ENCODE measurements at places on chromosomes 6 and 20.

DNA sequence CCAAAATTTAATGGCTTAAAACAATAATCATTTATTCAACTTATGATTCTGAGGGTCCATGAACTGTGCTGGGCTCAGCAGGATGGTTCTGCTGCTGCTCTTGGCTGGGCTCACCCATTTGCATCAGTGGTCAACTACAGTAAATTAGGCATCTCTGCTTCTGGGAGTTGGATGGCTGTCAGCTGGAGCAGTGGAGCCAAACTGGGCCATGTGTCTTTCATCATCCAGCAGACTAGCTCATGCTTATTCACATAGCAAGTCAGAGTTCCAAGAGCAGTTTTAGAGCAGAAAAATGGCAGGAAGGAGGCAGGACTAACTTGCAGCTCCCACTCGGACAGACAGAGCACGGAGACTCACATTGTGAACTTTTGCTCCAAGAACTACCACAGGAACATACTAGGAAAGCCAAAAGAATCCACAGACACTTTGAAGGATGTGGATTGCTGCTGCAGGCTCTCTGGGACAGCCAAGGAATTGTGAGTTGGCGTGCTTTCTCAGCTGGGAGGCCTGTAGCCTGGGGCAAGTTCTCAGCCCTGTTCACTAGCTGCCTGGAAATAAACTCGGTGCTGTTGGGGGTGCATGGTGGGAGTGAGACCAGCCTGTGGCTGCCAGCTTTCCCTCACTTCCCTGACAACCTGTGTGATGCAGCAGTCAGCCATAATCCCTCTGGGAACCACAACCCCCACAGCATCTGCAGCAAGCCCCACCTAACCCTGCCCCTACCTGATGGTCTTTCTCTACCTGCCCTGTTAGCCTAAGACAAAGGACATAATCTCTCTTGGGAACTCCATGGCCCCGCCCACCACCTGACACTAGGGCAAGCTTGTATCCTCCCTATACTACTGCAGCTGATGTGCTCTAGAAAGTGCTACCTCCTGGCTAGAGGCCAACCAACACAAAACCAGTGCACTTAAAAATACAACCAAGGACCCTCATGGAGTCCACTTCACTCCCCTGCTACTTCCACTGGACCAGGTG, 129.0 kb downstream of the JPH2 start:
- ATAC-seq, result no peak

DNA sequence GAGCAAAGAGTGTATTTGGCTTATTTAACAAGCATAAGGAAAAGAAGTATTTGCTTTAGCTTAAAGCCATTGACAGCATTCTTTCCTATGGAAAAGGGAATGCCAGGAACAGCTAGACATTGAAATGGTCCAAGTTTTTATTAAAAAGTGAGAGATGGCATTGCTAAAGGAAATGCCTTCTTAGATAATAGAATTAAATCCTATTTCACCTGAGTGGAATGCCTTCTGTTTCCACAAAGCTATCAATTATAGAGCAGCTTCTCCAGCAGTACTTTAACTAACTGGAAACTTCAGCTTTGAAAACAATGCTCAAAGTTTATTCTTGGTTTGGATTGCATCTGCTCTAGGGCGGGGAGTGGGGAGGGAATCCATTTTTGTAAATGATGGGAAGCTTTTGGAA, 85.1 kb upstream of the CNKSR3 start:
- no peak for ATAC-seq

GRCh38 chr20:47699818-47700217, 85.5 kb downstream of the SULF2 start:
- no peak for ATAC-seq

DNA sequence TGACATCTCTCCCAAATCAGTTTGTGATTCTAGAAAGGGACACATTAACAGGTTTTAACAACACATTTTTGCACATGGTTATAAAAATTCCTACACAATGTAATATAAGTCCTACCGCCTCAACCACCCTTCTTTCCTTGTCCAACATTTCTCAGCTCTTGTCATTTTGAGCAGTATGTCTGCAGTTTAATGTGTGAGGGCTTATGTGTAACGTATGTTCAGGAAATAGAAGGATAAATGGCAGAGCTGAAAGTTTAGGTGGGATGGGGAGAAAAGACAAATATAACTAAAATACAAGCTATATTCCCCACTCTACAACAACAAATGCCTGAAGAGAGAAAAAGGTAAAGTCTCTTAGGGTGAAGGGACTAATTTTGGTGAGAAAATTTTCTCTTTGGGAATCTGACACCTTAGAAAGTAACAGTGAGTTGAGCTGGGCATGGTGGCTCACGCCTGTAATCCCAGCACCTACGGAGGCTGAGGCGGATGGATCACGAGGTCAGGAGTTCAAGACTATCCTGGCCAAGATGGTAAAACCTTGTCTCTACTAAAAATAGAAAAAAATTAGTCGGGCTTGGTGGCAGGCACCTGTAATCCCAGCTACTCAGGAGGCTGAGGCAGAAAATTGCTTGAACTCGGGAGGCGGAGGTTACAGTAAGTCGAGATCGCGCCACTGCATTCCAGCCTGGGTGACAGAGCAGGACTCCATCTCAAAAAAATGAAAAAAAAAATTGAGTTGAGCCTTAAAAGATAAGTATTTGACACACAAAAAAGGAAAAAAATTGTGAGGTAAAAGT, 5.1 kb downstream of the PNRC1 start:
- ATAC-seq, result no peak

DNA sequence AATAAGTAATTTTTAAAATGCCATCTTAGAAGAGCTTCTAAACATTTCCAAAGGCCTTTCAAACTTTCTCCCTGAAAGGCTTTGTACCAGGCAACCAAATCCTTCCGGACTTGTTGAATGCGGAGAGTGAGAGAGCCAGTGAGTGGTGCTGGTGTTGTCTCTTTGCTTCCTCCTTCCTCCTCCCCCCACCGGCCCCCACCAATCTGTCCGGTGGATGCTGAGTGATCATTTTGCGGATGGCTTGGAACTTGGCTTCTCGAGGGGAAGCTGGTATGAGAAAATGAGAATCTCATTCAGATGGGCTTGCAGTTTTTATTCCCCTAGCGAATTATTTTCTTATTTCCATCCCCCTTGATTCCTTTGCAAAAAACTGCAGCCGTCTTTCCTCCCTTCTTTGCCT, 97.3 kb downstream of the ANKRD60 start:
- no peak for ATAC-seq

GRCh38 chr6:109720311-109720710, 29.2 kb downstream of the FIG4 start:
- ATAC-seq, result no peak

DNA sequence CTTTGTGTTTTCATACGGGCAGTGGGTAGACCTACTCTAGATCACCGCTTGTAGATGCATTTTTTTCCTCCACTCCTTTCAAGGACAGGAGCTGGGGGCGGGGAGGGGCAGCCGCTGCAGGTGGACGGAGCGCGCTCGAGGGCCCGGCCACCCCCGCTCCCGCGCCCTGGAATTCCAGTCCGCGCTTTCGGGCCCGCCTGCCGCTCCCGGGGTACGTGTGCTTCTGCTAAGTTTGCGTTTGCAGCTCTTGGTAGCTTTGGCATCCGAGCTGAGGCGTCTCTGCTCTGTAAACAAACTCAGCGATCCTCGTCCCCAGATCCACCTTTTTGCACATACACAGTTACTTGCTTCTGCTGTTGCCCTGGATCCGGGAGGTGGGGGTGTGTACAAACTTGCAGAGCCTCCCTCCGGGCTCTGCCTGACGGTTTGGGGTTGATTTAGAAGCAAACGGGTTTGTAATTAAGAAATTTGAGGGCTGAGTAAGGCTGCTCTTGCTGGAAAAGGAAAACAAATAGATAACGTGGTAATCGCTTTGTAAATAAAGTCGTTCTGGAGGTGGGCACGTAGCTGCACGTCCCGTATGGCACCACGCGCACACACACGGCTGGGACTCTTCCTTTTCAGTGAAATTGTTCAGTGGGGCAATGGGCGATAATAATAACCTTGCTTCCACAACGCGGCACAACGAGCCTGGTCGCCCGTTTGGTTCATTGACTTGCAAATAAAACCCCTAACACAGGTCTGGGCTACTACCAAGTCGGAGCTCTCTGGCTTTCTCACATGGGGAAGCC, 973 bp upstream of the CITED2 start:
- ATAC-seq, result peak; percentile 53

- ATAC-seq, result no peak
These were observed 5.5 kb upstream of the CD40 start for GRCh38 chr20:46112430-46113112.

DNA sequence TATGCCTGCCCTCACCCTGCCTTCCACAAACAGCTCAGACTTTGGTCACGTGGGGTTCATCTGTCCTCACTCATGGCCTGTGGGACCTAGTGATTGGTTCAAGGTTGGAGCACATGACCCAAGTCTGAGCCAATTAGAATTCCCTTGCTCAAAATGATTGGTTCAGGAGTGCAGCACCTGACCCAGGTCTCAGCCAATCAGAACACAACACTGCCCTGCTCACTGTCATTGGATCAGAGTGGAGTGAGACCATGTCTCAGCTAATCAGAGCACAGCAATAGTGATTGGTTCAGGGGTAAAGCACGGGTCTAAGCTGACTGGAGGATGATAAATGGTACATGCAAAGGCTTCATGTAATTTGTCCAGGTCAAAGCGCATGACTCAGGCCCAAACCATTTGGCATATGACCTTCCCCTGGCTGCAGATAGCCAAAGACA, 102.2 kb downstream of the PREX1 start:
- ATAC-seq, result peak; percentile 72

GRCh38 chr6:110612298-110612697, 135.9 kb upstream of the SLC22A16 start:
- ATAC-seq, result no peak

DNA sequence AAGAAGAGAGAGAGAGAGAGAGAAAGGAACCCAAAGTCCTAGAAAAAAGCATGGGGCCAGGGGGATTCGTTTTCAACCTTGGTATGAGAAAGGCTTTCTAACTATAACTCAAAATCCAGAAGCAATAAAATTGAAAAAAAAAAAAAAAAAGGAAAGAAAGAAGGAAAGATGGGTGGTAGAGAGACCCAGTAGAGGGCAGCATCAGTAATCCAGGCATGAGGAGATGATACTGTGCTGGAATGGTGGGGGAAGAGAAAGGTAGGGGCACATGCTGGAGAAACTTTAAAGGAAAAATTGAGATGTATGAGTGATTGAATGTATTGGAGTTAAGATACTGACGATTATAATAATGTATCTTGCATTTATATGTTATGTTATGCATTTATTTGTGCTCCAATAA, 1040.7 kb upstream of the FLRT3 start:
- ATAC-seq, result no peak

DNA sequence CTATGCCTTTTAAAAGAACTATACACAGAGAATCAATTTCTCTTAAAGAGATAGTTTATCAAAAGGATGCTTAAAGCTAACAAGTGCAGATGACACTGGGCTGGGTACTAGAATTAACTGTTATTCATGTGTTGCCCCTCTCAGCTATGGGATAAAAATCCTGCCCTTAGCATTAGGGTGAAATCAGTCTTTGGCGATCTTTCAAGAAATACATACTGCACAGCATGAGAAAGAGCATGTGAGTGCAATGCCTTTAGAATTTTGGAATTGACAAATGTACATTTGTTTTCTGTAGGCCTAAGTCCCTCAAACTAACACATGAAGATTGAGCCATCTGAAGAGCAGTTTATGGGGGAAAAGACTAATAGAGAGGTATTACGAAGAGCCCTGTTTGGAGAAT, 115.4 kb downstream of the ZFP64 start:
- ATAC-seq, result no peak

- no peak for ATAC-seq
These were observed 510.8 kb downstream of the PTPRT start for GRCh38 chr20:42678895-42679294.

- no peak for ATAC-seq
These were observed 11.4 kb downstream of the EZR start for GRCh38 chr6:158807515-158808441.

- no peak for ATAC-seq
These were observed 164.9 kb downstream of the CDH26 start for GRCh38 chr20:60123096-60123495.

DNA sequence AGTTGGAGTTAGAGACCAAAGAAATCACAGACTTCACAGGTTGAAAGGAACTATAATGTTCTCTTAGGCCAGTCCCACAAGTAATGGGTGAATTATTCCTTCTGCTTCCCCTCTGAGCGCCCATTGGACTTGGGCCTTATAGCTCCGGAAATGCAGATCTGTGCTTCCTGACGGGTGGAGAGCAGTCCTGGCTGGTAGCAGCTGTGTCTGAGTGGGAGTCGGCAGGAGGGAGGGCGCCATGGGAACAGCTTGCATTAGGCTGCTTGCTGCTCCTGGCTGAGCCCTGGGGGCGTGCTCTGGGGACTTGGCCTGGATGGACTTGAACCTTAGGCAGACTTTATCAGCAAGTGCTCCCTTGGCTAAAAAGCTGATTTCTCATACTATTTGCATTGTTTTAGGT, 18.4 kb upstream of the NUP153 start:
- ATAC-seq, result no peak

- no peak for ATAC-seq
These were observed 82.7 kb downstream of the LYRM2 start for GRCh38 chr6:89555806-89556205.

DNA sequence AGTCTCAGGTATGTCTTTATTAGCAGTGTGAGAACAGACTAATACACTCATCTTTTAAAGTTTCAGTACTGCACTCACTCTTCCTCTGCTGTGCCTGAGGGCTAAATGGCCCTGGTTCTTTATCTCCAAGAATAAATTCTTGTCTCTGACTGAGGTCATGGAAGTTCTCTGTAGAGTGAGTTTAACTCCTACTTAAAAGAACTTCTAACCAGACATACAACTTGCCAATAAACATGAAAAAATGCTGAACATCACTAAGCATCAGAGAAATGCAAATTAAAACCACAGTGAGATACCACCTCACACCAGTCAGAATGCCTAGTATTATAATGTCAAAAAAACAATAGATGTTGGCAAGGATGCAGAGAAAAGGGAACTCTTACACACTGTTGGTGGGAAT, 73.6 kb downstream of the ADAT2 start:
- no peak for ATAC-seq

GRCh38 chr6:166511316-166511715, 75.2 kb downstream of the RAMACL start:
- no peak for ATAC-seq

- ATAC-seq, result no peak
These were observed 41.1 kb upstream of the SPACA1 start for GRCh38 chr6:88006557-88006956.

DNA sequence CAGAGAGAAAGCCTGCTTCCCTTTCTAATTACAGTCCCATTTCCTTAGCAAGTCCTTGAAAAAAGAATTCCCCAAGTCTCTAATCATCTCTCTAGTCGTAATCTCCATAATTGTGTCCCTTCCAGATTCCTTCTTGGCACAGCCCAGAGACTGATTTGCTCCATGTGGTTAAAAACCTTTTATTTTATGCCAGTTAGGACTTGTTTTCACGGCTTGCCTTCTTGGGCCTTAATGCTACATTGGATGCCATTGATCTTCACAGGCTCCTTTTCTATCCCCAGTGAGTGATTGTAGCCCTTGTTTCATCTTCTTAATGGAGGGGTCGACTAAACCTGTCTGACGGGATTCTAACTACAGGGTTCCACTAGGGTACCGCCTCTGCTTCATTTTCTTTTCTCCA, 650.6 kb upstream of the ARID1B start:
- no peak for ATAC-seq
